Nucleus accumbens (tissue), 56 donors: ENCODE measurements at places on chromosomes 7 and 10.

DNA sequence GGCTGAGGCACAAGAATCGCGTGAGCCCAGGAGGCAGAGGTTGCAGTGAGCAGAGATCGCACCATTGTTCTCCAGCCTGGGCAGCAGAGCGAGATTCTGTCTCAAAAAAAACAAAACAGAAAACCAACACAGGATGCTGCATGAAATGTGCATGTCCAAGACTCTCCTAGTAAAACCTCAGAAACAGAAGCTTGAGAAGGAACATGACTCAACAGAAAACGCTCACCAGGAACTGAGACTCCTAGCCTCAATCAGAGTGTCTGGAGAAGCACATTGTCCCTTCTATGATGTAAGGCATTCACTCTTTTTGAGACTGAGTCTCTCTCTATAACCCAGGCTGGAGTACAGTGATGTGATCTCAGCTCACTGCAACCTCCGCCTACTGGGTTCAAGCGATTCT, 168.3 kb downstream of the MYOF start:
- no peak for DNase-seq

DNA sequence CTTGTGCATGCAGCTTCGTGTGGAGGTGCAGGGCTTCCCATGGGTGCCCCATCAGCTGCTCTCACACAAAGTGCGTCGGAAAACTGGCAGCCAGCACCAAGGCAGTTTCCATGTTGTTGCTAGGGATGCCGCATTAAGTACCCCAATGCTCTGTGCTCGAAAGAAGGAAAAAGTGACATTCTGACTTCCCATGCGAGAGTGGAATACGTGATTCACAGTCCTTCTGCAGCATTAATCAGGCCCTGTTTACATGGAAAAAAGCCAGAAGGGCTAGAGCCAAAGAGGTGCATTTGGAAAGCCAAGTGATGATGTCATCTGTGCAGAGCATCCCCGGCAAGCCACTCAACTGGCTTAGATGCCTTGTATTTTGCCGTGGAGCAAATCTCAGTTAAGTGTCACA, 258.3 kb downstream of the GATA3 start:
- DNase-seq, result no peak

DNA sequence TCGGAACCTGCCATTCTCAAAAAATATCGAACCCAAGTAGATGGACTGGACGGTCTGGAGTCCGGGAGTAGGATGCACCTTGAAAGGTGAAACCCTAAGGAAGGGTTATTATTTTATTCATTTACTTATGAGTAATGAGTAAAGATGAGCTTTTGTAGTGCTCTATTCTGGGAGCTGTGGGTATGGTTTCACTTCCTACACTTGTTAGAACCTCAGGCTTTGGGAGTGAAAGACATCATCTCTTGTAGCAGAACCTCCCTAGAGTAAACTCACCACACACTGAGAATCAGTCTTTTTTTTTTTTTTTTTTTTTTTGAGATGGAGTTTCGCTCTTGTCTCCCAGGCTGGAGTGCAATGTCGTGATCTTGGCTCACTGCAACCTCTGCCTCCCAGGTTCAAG, 389.4 kb upstream of the AUTS2 start:
- DNase-seq, result no peak

DNA sequence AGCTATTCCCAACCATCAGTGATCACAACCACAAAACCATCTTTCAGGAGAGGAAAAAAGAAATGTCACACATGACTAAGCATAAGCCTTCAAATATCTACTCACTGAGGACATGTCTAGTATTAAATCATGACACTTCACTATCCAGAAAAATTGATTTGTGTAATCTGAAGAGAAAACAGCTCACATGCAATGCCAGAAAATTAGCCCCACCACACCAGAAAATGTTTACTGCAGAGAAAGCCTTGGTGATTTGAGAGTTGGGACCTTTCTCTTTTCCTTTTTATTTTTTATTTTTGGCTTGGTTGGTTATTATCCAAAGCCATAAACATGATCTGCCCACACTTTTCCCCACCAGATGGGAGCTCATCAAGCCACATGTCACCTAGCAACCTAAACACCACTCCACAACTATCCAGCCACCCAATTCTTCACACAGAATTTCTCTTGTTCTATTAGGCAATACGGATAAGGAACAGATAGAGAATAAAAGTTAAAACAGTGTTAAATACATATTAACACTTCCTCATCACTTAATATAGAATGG, 3.1 kb downstream of the PARD3 start:
- no peak for DNase-seq

- DNase-seq, result no peak
Measured at GRCh38 chr7:83586281-83586680, 62.7 kb downstream of the SEMA3E start.

- no peak for DNase-seq
Measured at GRCh38 chr10:124879136-124879535, 62.8 kb upstream of the ZRANB1 start.

DNA sequence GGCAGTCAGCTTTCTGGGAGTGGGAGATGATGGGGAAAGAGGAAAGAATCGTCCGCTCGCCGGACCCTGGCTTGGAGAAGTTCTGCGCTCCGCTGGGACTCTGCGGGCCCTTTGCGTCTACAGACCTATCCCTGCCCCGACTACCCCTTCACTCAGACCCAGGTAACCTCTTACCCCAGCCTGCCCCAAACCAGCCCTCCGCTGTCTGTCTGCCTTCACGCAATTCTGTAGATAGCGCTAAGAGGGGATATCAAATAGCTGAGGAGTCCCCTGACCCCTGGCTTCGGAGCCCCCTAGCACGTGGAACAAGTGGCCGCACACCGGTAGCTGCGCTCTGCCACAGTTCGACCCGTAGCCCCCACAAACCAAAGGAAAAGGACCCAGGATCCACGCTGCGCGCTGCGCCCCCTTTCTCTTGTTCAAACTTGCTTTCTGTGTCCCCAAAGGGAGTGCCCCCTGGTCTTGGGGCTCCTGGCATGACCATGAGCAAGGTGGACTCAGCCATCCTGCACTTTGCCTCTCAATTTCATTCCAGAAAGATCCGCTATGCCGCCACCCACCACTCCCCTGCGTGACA, 7.0 kb downstream of the HOXA4 start:
- no peak for DNase-seq

- DNase-seq, result no peak
Measured at GRCh38 chr7:74047804-74048380, 19.9 kb downstream of the ELN start.

DNA sequence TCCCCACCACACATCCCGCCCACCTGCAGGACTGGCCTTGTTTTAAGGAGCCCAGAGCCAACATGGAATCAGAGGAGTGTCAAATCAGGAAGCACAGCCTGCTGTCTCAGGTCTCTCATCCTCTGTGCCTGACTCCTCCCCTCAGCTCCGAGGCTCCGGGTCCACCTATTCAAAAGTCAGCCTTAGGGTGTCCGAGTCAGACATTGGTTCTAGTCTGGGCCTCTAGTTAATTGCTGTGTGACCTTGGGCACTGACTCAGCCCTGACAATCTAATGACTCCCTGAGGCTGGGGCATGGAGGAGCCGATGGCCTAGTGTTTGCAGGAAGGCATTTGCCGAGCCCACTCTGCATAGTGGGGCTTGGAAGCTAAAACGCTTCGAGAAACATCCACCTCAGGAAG, 223.1 kb upstream of the PPP2R2D start:
- no peak for DNase-seq

- DNase-seq, result no peak
Measured at GRCh38 chr7:29156907-29157452, 10.6 kb upstream of the CPVL start.
